T-helper 2 cell (primary cell): ENCODE measurements at places on chromosomes 7 and 10.

- no peak for DNase-seq
Measured at GRCh38 chr7:39824456-39825200, 125.4 kb upstream of the CDK13 start.

- DNase-seq, result no peak
Measured at GRCh38 chr7:151680810-151681209, 161.1 kb upstream of the RHEB start.

GRCh38 chr7:497346-497745 is 22.3 kb downstream of the PDGFA start:
- no peak for DNase-seq

DNA sequence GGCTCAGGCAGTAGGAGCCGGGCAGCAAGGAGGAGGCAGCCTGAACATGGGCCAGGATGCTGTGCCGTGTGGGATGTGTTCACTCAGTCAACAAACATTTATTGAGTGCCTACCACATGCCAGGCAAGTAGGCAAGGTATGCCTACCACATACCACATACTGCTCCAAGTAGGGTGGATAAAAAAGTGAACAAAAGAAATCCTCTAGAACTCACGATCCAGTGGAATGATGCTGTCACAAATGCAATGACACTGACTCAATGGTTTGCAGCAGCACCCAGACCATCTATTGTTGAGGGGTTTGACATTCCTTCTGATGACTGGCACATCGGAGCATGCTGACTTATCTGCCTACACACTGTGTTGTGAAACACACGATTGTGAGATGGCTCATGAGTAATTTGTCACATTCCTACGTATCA is 413.5 kb downstream of the NRG3 start:
- no peak for DNase-seq

- DNase-seq, result no peak
Measured at GRCh38 chr7:73442903-73443500, 9.4 kb downstream of the FZD9 start.

- DNase-seq, result no peak
Measured at GRCh38 chr10:43239756-43240155, 27.1 kb downstream of the RASGEF1A start.

GRCh38 chr7:43647673-43648472 is 65.0 kb downstream of the STK17A start:
- peak; percentile 27 for DNase-seq

DNA sequence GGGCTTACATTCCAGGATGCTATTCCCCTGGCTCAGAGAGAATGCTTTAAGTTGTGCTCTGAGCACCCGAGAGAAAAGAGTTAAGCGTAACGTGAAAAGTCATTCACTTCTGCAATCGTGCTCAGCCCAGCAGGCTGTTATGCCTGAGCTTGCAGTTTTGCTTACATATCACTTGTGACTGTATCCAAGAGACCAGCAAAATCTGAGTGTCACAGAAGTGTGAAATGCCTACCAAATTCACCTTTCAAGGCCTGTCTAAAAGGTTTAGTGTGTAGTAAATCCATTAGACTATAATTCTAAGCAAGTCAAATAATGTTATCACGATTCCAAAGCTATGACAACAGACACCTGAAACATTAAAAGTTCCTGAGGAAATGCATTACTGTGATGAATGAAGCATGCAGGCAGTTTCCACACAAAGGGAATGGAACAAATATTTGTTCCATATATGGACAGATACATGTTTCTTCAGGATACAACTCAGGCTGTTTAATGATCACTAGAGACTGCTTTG is 20.1 kb downstream of the ITGB1 start:
- DNase-seq, result no peak

GRCh38 chr7:102432442-102433218 is 745 bp upstream of the ORAI2 start:
- no peak for DNase-seq

DNA sequence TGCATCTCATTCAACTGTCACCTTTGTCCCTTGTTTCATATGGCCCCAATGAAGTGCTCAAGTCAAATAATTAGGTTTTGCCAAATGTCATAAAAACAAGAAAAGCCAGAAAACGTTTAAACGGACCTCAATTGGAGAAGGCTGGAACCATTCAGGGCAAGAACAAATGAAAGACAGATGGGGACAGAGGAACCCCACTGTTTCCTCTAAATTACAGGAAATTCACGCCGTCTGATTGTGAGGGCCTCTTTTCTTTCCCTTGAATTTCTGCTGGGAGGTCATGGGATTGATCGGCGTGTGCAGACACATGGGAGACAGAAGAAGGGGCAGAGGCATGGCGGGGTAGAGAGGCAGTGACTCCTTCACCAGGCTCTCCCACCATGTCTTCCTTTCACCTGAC is 656.4 kb downstream of the KCNMA1 start:
- no peak for DNase-seq

- DNase-seq, result no peak
Measured at GRCh38 chr10:19488592-19489280, 327.5 kb upstream of the PLXDC2 start.

- no peak for DNase-seq
Measured at GRCh38 chr10:21920633-21921032, 82.9 kb downstream of the DNAJC1 start.

- no peak for DNase-seq
Measured at GRCh38 chr10:12403119-12403518, 53.8 kb downstream of the CAMK1D start.

GRCh38 chr10:71939304-71939703 is 24.9 kb upstream of the CHST3 start:
- DNase-seq, result no peak

GRCh38 chr7:36958111-36958733 is 233.9 kb upstream of the AOAH start:
- no peak for DNase-seq

- DNase-seq, result no peak
Measured at GRCh38 chr10:113027230-113027573, 77.2 kb downstream of the TCF7L2 start.

DNA sequence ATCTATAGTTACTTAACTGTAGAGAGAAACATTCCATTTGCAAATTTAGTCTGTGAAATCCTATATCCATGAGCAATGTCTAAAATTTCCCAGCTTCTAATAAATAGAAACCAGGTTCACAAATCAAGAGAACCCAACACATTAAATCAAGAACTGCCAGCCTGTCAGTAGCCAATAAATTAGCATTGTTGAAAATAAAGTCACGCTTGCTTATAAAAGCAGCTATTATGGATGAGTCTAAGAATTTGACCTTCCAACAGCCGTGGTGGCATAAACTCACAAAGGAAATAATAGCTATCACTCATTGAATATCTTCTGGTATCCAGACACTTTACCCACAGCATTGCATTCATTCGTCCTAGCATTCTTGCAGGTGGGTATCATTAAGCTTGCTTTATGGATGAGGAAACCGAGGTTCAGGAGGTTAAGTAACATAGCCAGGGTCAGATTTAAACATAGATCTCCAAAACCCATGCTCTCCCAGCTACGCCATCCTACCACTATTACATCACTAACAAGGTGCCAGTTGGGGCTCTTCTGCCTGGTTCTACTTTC is 260.1 kb upstream of the YAE1 start:
- no peak for DNase-seq

DNA sequence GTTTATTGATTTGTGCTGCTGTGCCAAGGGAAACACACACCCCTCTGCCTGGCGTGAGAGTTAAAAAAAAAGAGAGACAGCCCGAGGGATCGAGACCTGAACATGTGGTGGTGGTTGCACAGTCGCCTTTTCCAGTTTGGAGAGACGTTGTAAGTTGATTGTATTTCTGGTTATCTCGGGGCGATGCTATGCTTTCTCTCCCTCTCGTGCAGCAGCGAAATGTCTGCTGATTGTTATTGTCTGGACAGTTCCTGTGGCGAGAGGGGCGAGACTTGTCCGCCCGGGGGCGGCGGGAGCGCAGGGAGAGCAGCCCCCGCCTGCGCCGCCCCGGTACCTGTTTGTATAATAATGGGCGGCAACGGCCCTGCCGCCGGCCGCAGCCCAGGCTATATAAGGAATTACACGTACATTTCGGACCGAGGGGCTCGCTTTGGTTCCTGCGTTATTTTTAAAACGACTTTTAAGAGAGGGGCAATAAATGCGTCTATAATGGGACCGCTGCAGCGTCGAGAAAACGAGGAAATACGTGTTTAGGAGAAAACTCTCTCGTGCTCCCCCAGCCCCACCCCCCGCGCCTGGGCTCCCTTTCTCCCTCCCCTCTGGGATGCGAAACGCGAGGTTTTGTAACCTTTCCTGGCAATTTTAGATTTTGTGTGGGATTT is 1.7 kb downstream of the ZEB1 start:
- peak; percentile 20 for DNase-seq

GRCh38 chr10:6229746-6230145 is 27.0 kb downstream of the PFKFB3 start:
- DNase-seq, result no peak

GRCh38 chr7:83469076-83469475 is 179.9 kb downstream of the SEMA3E start:
- no peak for DNase-seq

GRCh38 chr7:88700725-88701124 is 58.8 kb upstream of the ZNF804B start:
- DNase-seq, result no peak

DNA sequence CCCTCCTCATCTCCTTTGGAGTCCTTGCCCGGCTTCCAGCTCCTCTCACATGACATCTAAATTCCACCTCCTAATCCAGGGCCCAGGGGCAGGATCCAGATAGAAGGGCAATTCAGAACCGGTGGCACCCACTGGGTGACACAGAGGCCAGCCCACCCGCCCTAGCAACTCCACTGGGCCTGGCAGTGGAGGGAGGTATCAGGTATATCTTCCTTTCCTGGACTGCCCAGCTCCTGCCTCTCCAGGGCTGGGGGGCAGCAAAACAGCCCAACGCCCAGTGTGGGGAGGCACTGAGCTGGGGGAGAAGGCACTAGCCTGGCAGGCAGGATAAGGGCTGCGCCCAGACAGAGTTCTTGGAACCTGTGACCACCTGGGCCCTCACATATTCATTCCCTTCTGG is 10.4 kb upstream of the TRIM8 start:
- no peak for DNase-seq

DNA sequence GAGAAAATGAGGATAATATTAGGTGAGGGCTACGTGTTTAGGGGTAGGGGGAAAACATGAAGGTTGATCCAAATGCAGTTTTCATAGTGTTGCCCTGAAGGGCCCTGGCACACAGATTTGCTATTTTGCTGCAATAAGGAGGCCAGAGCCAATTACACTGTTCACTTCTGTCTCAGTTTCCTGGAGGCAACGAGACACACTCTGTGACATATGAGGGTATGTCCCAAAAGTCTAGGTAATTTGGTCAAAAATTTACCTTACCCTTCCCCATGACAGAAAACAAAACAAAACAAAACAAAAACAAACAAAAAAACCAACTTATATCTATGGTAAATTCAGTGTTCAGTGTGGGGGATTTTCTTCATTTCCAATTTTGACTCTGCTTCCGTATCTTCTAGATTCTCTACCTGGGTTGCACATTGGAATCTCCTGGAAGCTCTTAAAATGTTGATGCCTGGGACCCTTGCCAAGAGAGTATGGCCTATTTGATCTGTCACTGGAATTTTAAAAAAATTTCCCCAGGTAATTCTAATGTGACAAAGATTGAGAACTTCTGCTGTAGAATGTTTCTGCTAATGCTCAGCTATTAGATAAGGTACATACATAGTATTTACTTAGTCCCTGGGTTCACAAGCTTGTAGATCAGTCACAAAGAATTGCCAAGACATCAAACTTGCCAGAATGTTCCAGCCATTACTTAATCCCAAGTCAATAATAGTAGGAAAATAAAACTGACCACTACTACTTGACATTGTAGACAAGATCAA is 139.5 kb downstream of the SEMA3E start:
- DNase-seq, result no peak

GRCh38 chr10:20185116-20185515 is 368.9 kb downstream of the PLXDC2 start:
- DNase-seq, result no peak

DNA sequence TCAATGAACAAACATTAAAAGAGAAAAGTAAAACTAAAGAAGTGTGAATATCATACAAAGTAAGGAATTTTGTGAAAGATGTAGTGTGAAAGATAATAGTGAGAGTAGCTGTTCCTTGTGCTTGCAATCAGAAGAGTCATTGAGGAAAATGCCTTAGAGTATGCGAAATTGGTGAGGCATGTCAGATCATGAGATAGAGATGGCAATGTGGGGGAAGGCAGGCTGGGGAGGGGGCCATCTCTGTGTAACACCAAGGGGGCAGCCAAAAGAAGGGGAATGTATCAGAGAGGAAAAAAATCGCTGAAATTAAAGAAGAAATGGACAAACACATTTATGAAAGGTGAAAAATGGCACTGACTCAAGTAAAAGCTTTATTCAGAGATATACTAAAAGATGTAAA is 19.6 kb upstream of the PRKAR2B start:
- DNase-seq, result no peak

DNA sequence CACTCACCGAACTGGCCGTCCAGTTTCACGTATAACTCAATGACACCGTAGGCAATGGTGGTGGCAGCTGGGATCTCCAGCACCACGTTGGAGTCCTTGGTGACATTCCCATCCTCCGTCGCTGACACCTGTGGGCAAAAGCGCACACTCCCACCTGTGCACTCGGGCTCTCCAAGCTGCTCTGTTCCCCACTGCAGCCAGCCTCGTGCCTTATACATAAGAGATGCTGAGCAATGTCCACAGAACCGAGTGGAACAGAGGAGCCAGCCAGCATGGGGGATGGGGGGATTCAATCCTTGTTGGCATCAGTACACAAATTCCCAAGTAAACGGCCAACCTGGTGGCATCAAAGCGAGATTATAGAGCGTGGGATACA is 40.0 kb downstream of the GSDME start:
- DNase-seq, result no peak

DNA sequence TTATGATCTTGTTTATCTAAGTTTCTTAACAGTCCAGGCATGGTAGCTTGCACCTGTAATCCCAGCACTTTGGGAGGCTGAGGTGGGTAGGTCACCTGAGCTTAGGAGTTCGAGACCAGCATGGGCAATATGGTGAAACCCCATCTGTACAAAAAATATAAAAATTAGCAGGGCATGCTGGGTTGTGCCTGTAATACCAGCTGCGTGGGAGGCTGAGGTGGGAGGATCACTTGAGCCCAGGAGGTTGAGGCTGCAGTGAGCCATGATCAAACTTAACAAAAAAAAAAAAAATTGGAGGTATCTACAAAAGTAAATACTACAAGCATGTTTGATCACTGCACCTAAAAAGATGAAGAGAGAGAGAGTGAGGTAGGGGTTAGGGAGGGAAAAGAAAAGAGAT is 9.0 kb upstream of the EZH2 start:
- no peak for DNase-seq

DNA sequence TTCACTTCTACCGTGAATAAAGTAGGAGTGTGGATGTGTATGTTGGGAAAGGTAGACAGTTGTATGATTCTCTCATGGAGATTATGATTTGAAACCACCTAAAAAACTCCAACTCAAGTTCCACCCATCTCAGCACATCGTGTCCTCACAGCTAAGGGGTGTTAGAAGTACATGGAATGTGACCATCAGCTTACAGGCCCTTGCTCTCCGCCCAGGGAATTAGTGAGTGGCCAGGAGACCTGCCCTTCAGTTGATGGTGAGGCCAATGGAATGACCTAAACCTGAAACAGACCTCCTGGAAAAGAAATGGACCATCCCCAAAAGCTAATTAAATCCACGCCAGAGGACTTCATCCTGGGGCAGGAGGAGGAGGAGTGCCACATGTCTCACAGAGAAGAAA is 2.1 kb upstream of the WNT2 start:
- no peak for DNase-seq

GRCh38 chr7:116583653-116584052 is 58.8 kb downstream of the CAV1 start:
- no peak for DNase-seq
